Psoas muscle (tissue), 8 donors: ENCODE measurements at places on chromosomes 16 and 17. TPM values are rescaled to one million over a fixed set of nuclear protein-coding genes. Genes with fewer than 3 reads are reported as not detected.

Gene OR2C1
- total RNA-seq, result not detected

Gene CIITA
- 13.8 TPM for total RNA-seq

Gene EMP2
- 22.7 TPM for total RNA-seq

Gene KRT12
- not detected for total RNA-seq

Gene CCDC154
- total RNA-seq, result 1.5 TPM

Gene ZSWIM7
- total RNA-seq, result 29.1 TPM

Gene POLR2C
- 49.1 TPM for total RNA-seq

Gene EIF5A
- 293 TPM for total RNA-seq

Gene TMEM235
- total RNA-seq, result not detected

Gene CMTM1
- total RNA-seq, result not detected

Gene CRYBA1
- not detected for total RNA-seq

Gene CNGB1
- not detected for total RNA-seq

Gene MC1R
- 1.1 TPM for total RNA-seq

Gene FOXN1
- total RNA-seq, result not detected

Gene KRT39
- total RNA-seq, result not detected

Gene CNP
- 21.0 TPM for total RNA-seq

Gene CHST4
- not detected for total RNA-seq

Gene FADS6
- not detected for total RNA-seq

Gene VASN
- 3.0 TPM for total RNA-seq

Gene KRT40
- total RNA-seq, result not detected

Gene PIRT
- total RNA-seq, result not detected

Gene ZNF624
- total RNA-seq, result 0.86 TPM

Gene TSPAN10
- total RNA-seq, result not detected

Gene MAP3K14
- total RNA-seq, result 36.2 TPM

Gene ABCC11
- total RNA-seq, result 0.21 TPM

Gene HEATR3
- 9.2 TPM for total RNA-seq

Gene MT1M
- 22.8 TPM for total RNA-seq

Gene B4GALNT2
- not detected for total RNA-seq

Gene BCKDK
- total RNA-seq, result 52.5 TPM

Gene HES7
- 0.30 TPM for total RNA-seq

Gene RMI2
- 0.64 TPM for total RNA-seq

Gene CFAP20
- 5.6 TPM for total RNA-seq

Gene PIK3R5
- total RNA-seq, result 2.3 TPM

Gene MARCHF10
- total RNA-seq, result not detected

Gene SCO1
- total RNA-seq, result 29.0 TPM

Gene SKAP1
- 1.0 TPM for total RNA-seq

Gene MYH3
- 5.8 TPM for total RNA-seq

Gene PRAC2
- total RNA-seq, result not detected

Gene KLHL36
- 16.8 TPM for total RNA-seq

Gene ALOXE3
- total RNA-seq, result not detected

Gene PLA2G10
- not detected for total RNA-seq

Gene TBC1D3G
- not detected for total RNA-seq

Gene NOXO1
- not detected for total RNA-seq

Gene LRRC75A
- 0.41 TPM for total RNA-seq

Gene TBC1D3I
- not detected for total RNA-seq

Gene P2RX1
- total RNA-seq, result 0.23 TPM

Gene ITGB4
- 3.9 TPM for total RNA-seq

Gene PIMREG
- not detected for total RNA-seq

Gene CDC6
- 0.90 TPM for total RNA-seq

Gene CCDC40
- 1.9 TPM for total RNA-seq
